ENCODE measurements at places on chromosomes 3 and 15.

- DNase-seq: no peak
Observed at GRCh38 chr3:20698896-20699295, 512.9 kb upstream of the SGO1 start.

GRCh38 chr15:42264795-42265194 is 8.2 kb upstream of the GANC start:
- peak; percentile 51 for DNase-seq

DNA sequence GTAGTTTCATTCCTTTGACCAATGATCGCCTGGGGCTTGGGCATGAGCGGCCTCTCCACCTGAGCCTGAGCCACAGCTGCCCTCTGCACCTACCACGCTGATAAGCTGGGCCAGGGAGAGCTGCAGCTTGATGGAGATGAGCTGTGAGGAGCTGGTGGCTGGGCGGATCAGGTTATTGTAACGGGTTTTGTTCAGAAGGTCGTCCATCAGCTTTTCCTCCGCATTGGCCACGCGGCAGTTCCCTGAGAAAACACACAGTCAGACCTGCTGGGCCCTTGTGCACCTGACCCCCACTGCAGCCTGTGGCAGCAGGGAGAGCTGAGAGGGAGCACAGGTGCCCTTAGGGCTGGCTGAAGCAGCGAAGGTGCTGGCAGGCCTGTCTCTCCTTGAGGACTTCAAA is 5.7 kb downstream of the CHRNB4 start:
- DNase-seq: no peak

DNA sequence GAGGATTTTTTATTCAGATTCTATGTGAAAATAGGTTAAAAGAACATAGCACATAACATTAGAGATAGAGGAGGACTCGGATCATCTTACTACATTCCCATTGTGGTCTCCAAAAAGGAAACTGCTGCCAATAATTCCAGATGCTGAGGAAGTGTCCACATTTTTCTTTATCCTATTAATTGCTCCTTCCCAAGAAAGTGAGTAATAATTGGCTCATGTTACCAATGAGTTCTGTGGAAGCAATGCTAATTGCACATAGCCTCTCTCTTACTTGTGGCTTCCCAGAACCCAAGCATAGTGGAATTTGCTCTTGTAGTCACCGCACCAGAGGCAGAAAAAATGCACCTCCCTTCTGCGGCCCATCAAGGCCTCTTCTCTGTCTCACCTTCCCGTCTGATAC is 208.4 kb downstream of the PLOD2 start:
- DNase-seq: peak; percentile 75

DNA sequence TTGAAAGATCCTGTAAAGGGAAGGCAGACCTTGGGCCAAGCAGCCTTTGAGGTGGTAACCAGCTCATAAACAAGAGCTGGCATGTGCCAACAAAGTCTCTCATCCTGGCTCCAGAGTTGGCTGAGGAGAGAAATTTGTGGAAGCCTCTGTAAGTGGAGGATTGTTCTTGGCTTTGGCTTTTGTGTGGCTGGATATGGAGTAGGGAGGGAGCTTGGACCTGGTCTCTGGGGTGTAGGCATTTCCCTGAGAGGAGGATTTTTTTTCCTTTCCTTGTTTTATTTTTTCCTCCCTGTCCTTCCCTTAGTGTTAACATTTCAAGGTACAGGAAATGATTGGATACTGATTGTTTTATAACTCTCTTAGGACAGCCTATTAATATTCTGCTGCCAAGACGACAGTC is 60.8 kb downstream of the ZNF609 start:
- no peak for DNase-seq

DNA sequence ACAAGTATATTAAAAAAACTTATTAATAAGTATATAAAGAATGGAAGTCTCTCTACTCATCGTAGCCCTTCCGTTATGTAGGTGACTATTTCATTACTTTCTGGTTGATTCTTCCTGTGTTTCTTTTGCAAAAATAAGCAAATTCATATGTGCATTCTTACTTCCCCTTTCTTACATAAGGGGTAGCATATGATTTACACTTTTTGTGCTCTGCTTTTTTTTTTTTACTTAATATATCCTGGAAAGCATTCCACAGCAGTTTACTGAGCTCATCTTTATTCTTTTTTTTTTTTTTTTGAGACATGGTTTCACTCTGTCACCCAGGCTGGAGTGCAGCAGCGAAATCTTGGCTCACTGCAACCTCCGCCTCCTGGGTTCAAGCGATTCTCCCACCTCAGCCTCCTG is 12.9 kb downstream of the SCAMP5 start:
- no peak for DNase-seq
